Adrenal gland (tissue), 19 donors: ENCODE measurements at places on chromosomes 12 and 14. TPM values are rescaled to one million over a fixed set of nuclear protein-coding genes. Genes with fewer than 3 reads are reported as not detected.

- no peak for DNase-seq
Measured at GRCh38 chr14:101109981-101110728, 206.6 kb upstream of the RTL1 start.

GRCh38 chr12:119225454-119225853 lies 46.7 kb downstream of the HSPB8 start:
- no peak for DNase-seq

GRCh38 chr12:84124211-84124610 lies 788.4 kb downstream of the SLC6A15 start:
- no peak for DNase-seq

GRCh38 chr14:26905229-26905628 lies 307.4 kb upstream of the NOVA1 start:
- no peak for DNase-seq

FOXN4 gene
- total RNA-seq: not detected

TMCC3 gene
- total RNA-seq: 4.6 TPM
